ENCODE measurements at places on chromosomes 3 and 15. TPM values are rescaled to one million over a fixed set of nuclear protein-coding genes. Genes with fewer than 3 reads are reported as not detected.

The CDHR4 gene
- not detected for total RNA-seq

The SMCO1 gene
- not detected for total RNA-seq

The GOLGA6L4 gene
- under 0.01 TPM for total RNA-seq

The PRR20G gene
- not detected for total RNA-seq

The LYZL4 gene
- not detected for total RNA-seq

The GUCA1C gene
- total RNA-seq, result not detected

The PRKCD gene
- total RNA-seq, result 1.4 TPM

The FAM174B gene
- total RNA-seq, result 0.94 TPM
